SIG-M5 (cell line): ENCODE measurements at places on chromosomes 16 and 17.
A peak's percentile ranks its signal among the peaks of the same experiment; 100 is the strongest.

DNA sequence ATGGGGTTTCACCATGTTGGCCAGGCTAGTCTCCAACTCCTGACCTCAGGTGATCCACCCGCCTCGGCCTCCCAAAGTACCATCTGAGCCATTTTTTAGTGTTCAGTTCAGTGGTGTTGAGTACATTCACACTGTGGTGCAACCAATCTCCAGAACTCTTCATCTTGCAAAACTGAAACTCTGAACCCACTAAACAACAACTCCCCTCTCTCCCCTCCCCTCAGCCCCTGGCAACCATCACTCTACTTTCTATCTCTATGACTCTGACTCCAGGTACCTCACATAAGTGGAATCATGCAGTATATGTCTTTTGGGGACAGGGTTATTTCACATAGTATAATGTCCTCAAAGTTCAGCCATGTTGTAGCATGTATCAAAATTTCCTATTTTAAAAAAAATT, 18.7 kb upstream of the MAPK3 start:
- no peak for DNase-seq

- DNase-seq: no peak
These were observed 306.7 kb upstream of the XYLT1 start for GRCh38 chr16:17777408-17777863.

- DNase-seq: no peak
These were observed 210.6 kb upstream of the HS3ST3A1 start for GRCh38 chr17:13812350-13812749.

DNA sequence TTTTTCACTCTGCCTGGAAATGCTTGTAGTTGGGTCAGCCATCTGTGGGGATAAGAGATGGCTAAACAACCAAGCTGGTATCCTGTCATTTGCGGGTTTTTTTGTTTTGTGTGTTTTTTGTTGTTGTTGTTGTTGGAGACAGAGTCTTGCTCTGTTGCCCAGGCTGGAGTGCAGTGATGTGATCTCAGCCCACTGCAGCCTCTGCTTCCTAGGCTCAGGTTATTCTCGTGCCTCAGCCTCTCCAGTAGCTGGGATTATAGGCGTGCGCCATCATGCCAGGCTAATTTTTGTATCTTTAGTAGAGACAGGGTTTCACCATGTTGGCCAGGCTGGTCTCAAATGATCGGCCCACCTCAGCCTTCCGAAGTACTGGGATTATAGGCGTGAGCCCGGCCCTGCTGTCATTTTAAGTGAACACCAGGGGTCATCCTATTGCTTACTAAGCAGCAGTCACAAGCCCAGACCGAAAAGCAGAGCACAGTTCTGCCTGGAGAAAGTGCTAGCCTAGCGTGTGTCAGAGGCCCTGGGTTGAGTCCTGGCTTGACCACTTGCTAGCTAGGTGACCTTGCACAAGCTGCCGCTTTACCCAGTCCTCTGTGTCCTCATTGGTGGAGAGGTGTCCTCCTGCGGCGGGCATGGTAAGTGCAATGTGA, 4.6 kb downstream of the SMCR8 start:
- DNase-seq: no peak

GRCh38 chr16:54080524-54081008, 206.0 kb downstream of the IRX3 start:
- no peak for DNase-seq

- no peak for DNase-seq
These were observed 835.6 kb upstream of the RBFOX1 start for GRCh38 chr16:6496996-6497395.

DNA sequence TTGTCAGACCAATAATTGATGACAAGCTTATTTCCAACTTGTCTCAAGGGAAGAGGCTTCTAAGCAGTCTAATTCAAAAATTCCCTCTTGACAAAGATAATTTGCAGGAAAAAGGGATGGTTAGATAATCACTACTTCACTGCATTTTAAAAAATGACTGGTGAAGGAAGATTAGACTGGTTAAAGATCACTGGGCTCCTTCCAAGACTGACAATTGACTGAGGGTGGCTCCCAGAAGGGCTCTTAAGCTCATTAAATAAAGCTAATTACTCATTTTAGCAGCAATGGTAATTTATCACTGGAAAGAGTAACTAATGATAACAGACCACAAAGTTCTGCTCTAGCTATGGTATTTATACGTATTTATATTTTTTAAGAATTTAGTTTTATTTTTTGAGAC, 4.4 kb upstream of the HEATR3 start:
- DNase-seq: no peak

GRCh38 chr17:33028061-33028460, 36.4 kb downstream of the SPACA3 start:
- no peak for DNase-seq

DNA sequence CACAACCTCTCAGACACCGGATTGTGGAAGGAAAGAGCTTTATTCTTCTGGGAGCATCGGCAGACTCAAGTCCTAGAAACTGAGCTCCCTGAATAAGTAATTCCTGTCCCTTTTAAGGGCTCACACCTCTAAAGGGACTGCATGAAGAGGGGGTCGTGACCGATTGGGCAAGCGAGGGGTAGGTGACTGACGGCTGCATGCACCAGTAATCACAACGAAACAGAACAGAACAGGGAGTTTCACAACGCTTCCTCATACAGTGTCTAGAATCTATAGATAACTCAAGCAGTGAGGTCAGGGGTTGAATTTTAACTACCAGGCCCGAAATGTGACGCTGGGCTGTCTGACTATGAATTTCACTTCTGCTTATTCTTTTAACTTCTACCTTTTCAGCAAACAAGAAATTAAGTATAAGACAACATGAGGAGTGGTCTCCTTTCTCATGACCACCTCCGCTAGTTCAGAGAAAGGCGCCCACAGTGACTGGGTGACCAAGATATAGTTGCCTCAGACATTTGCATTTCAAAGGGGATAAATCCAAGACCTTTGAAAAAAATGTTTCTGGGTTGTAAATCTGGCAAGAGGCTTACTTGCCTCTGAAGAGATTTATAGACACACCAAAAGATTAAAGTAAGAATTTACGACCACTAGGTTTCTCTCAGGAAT, 88.4 kb upstream of the ATF7IP2 start:
- peak; percentile 74 for DNase-seq

GRCh38 chr17:79600681-79601131, 10.1 kb downstream of the RBFOX3 start:
- DNase-seq: no peak

GRCh38 chr17:16491703-16492612, at the start of gene LRRC75A:
Gene LRRC75A (minus strand): TSS chr17:16492193. CDS start chr17:16491990, 203 bp downstream.
- DNase-seq: no peak
